ENCODE measurements at places on chromosomes 13 and 19.
A peak's percentile ranks its signal among the peaks of the same experiment; 100 is the strongest.

DNA sequence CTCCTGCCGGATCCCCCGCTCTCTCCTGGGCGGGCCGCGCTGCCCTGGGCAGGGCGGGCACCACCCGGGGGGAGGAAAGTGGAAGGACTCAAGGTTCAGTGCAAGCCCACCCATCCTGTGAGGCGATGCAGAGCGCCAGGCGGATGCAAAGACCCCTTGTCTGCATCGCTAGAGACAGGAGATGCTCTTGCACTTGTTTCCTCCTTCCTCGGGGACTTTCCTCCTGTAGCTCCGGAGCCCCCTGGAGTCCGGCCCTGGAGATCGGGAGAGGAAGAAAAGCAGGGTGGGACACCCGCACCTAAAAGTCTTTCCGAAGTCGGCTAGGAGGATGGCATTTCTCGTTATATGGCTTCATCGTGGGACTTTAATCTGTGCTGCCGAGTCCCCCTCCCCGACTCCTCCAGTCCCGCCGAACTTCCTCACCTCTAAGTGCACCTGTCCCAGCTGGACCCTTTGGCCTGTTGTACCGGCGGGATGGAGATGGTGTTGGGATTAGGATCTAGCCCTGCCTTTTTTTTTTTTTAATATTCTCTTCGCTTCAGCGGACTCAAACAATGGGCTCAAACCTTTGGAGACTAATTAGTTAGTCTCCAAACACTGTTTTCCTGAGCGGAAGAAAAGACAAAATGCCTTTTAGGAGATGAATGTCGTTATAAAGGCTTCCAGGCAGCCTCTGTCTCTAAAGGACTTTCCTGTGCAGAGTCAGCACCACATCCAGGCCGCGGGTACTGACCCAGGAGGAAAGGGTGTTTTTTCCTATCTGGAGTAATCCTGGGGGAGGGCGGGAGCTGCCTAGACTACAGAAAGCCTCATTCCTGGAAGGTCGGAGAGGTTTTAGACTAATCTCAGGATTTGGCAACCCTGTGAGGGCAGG lies 725 bp downstream of the FAM124A start:
- DNase-seq, result no peak

GRCh38 chr13:47287291-47287751 lies 390.5 kb upstream of the HTR2A start:
- DNase-seq, result peak; percentile 76

DNA sequence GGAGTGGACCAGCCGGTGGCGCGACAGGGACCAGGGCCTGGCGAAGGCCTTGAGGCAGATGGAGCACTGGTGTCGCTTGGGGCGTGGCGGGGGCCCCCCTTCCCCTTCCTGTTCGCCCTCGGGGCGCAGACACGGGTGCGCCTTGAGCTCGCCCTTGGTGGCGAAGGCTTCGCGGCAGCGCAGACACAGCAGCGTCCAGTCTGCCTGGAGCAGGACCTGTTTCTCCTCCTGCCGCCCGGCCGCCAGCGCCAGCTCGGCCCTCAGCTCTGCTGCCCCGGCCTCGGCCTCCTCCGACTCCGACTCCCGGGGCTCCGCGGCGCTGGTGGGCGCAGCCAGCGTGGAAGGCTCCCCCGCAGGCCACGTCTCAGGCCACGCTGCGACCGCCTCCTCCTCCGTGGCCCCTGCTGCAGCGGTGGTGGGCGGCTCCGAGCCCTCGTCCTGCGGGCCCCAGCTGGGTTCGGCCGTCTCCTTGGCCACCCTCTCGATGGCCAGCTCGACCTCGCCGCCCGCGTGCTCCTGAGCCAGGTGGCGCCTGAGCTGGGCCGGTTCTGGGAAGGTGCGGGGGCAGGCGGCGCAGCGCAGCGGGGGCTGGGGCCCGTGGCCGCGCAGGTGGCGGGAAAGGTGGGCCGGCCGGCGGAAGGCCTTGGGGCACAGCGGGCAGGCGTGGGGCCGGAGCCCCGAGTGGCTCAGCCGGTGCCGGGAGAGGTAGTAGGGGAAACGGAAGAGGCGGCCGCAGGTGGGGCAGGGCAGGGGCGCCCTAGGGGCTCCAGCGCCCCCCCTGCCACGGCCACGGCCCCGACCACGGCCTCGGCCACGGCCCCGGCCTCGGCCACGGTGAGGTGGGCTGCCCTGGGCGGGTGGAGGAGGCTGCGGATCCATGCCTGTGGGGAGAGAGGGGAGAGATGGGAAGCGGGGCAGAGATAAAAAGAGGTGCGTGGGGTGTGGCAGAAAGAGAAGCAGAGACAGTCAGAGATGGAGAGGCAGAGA lies 1.6 kb downstream of the ZNF579 start:
- DNase-seq, result no peak

- DNase-seq, result no peak
These were observed 51.7 kb downstream of the ERCC5 start for GRCh38 chr13:102897371-102898138.

GRCh38 chr19:50912727-50913716 lies 1.8 kb upstream of the KLK4 start:
- DNase-seq, result no peak

GRCh38 chr13:41678848-41679247 lies 221.5 kb downstream of the RGCC start:
- no peak for DNase-seq

- DNase-seq, result no peak
These were observed 32.2 kb downstream of the C13orf46 start for GRCh38 chr13:113941571-113942191.

- no peak for DNase-seq
These were observed 121.1 kb downstream of the IRS2 start for GRCh38 chr13:109665240-109665639.

DNA sequence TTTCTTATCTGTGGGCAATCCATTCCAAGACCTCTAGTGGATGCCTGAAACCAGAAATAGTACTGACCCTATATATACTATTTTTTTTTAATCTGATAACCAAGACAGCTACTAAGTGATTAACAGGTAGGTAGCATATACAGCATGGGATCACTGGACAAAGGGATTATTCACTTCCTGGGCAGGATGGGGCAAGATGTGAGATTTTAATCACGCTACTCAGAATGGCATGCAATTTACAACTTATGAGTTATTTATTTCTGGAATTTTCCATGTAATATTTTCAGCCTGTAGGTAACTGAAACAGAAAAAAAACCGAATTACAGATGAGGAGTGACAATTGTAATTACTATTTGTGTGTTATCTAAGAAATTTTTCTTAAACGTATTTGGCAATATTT lies 41.2 kb downstream of the ZIC2 start:
- DNase-seq, result no peak

GRCh38 chr13:40993987-40994386 lies 25.1 kb downstream of the ELF1 start:
- no peak for DNase-seq

GRCh38 chr13:37360556-37360955 lies 238.0 kb downstream of the POSTN start:
- no peak for DNase-seq

- DNase-seq, result no peak
These were observed 38.4 kb upstream of the TCF3 start for GRCh38 chr19:1690699-1691307.

GRCh38 chr13:24215732-24216131 lies 55.2 kb downstream of the SPATA13 start:
- DNase-seq, result peak; percentile 45

GRCh38 chr13:100381595-100382224 lies 206.9 kb downstream of the GGACT start:
- no peak for DNase-seq

DNA sequence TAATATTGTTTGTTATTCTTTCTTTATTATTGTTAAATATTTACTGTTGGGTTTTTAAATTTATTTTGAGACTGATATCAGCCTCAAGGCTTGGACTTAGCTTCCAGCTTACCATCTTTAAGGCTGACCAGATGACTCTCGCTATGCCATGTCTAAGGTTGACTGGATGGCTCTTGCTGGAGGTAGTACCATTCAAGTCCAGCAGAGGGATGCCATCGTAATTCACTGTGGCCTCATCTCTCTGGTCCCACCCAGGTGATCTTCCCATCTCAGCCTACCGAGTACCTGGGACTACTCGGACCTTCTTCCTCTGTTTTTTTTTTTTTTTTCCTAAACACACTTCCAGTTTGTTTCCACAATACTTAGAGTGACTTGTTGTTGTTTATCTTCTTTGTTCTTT lies 41.7 kb upstream of the ZNF91 start:
- no peak for DNase-seq

- DNase-seq, result no peak
These were observed 33.8 kb upstream of the MEDAG start for GRCh38 chr13:30872276-30872594.

DNA sequence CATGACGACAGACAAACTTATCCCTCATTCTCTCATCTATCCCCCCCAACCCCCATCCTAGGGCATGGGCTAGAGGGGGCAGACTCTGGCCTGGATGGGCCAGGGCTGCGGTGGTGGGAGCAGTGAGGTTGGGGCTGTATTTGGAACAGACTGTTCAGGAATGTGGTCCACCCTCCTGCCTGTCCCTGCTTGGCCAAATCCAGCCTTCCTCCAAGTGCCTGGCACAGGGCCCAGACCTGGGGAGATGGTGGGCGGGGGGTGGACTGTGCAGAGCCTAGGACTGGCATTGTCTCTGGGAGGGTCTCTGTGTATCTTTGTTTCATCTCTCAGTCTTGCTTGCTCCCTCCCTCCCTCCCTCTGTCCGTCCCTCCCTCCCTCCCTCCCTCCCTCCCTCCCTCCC lies 14.2 kb downstream of the EGLN2 start:
- no peak for DNase-seq

GRCh38 chr13:48648446-48648845 lies 5.3 kb upstream of the CYSLTR2 start:
- DNase-seq, result no peak

GRCh38 chr13:74325106-74325505 lies 190.9 kb upstream of the KLF12 start:
- peak; percentile 80 for DNase-seq

DNA sequence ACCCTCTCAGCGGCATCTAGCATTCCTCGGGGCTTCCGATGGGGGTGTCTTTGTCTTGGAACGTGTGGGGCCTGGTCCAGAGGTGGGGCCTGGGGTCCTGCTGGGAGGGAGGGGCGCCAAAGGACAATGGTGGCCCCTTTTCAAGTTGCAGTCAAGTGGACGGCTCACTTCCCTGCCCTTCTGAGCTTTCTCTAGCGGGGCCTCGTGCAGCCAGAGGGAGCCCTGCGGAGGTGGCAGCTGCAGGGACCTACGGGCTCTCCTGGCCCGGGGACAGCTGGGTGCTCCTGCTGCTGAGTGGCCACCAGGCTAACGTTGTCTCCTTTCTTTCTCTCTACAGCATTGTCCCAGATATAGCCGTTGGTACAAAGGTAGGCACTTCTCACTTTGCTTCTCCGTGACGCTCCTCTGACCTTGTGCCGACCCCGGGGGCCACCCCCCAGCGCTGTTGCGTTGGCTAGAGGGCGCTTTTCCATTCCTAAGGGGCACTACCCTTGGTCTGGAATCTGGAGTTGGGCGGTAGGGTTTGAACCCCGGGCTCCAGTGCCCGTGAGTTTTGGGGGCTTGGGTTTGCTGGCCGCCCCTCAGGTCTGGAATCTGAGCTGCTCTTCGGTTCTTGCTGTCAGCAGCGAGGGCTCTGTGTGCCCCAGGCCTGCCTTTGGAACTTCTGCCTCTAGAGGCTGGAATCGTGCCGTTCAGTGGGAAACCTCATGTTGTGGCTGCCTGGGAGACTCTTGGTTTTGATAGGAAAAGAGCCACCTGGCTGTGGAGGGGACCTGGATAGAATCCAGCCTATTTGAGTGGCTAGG lies 2.0 kb downstream of the PTBP1 start:
- no peak for DNase-seq

GRCh38 chr19:49861541-49862378 lies 5.6 kb downstream of the PNKP start:
- no peak for DNase-seq

DNA sequence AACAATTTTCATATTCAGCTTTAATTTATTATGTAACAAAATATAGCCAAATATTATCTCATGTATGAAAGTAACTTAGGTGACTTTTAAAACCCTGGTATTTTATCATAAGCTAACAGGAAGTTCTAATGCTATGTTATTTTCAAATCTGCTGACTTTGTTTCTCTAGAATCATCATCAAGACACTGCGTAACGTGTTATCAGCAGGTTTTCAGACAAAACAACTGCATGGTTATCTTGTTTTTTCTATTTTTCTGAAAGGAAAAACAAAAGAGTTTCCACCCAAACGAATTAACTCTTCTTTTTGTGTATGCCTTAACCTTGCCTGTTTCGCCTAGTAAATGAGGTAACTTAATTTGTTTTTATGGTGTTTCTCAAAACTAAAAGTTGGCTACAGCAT lies 156.3 kb downstream of the TBC1D4 start:
- DNase-seq, result no peak

- DNase-seq, result no peak
These were observed 49.3 kb upstream of the VSTM2B start for GRCh38 chr19:29476528-29476927.

DNA sequence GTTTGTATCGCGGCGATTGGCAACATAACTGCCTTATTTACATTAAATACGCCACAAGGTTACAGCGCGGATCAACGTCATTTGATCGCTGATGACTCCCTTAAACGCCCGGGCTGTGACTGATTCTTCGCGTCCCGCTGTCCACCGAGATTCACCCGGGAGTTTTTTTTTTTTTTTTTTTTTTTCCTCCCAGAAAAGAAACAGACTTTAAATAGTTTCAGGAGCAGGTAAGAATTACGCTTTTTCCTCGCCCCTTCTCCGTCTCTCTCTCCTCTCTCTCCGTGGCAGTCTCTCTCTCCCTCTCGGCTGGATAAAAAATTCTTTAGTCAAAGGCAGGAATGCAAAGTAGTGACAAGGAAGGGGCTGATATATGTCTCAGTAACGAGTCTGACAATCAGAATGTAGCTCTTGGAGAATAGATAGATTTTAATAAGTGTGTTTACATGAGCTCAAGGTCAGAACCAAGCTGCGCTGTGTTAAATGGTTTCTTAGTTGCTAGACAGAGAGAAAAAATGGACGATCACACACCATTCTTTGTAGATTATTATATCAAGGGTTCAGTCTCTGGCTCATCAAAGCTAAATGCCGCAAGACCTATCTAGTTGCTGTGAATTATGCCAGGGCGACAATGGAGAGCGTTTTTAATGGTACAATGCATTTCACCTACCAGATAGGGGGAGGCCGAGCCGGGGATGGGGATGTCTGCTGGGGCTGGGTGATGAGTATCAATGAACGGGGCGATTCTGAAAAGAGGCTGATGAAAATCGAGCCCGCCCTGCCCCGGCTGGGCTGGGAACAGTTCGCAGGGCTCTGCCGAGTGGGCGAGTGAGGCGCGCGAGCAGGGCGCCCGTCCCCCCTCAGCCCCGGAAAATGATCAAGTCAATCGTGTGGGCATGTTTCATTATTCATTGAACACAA lies 147.2 kb upstream of the ZNF536 start:
- DNase-seq, result no peak

- DNase-seq, result no peak
These were observed 997 bp upstream of the CACNG8 start for GRCh38 chr19:53961523-53962356.

All from skeletal muscle cell (primary cell).